ENCODE measurements at places on chromosomes 2 and 18. TPM values are rescaled to one million over a fixed set of nuclear protein-coding genes. Genes with fewer than 3 reads are reported as not detected.

DNA sequence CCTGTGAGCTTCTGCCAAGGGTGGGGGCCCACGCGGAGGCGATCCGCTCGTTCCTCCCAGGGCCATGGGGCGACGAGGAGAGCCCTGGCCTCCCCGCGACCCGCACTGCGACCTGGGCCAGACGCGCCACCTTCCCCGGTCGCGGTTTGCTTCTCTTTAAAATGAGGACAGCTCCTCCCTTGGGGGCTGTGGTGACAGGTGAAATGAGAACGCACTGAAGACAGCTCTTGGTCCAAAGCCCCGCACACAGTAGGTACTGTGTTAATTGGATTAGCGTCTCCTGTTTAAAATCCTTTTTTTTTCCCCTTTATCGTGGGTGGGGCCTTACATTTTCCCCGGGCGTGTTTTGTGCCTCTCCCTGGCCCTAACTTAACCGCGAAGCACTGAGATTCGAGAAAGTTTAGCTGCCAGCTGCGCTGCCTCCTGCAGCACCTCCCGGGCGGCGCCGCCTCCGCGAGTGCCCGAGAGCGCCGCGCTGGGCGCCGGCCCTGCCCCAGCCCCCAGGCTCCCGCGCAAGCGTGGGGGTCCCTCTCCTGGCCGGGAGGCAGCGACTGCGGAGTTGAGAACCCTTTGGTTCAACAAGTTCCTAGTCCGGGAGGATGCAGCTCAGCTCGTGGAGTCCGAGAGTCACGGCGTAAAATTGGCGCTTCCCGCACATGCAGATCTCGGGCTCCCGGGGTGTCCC lies 1.1 kb downstream of the HPCAL1 start:
- peaks cover 7% of the 10 kb centered on the region for H3K4me1 ChIP-seq
- H3K27ac ChIP-seq, result no peak overlapping the region
- H3K27me3 ChIP-seq, result no peaks in the 10 kb centered on the region
- DNase-seq, result no peak
- peak overlapping the region; percentile 79 for H3K4me3 ChIP-seq

Gene DSG1
- total RNA-seq, result 0.05 TPM

DNA sequence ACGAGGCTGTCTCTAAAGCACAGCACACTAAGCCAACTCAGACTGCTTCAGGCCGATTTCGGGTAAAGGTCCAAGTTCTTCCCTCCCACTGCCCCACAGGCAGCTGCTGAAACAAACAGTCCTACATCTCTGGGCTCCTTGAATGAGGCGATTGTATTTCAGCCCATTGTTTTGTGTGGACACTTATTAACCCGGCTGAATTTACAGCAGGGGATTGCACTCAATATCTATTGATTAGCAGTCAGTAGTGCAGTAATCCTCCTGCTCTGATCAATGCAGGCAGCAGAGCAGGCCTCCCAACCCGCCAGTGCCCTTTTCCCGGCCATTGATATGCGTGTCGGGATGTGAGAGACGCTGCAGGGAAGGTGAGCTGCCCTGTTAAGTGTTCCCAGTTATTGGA lies 330.1 kb downstream of the CMPK2 start:
- H3K36me3 ChIP-seq, result no peaks in the 10 kb centered on the region
- no peak overlapping the region for H3K4me3 ChIP-seq
- H3K4me1 ChIP-seq, result no peaks in the 10 kb centered on the region
- H3K27me3 ChIP-seq, result no peaks in the 10 kb centered on the region

DNA sequence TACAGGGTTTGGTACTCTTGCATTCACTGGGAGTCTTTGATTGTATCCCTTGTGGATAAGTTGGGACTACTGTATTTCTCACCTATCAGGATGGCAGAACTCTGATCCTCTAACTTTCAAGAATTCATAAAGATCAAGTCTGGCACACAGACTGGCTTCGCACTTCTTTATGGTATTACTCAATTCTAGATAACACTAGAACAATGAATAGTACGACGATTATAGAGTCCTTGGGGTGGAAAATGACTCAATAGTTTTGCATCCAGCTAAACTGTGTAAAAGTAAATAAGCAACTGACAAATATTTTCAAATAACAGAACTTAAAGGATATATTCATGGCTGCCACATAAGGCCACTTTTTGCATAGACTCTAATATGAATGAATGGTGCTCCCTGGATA lies 103.4 kb upstream of the MEX3C start:
- no peak overlapping the region for H3K4me3 ChIP-seq
- no peak for DNase-seq
- H3K36me3 ChIP-seq, result no peaks in the 10 kb centered on the region
- H3K27me3 ChIP-seq, result no peaks in the 10 kb centered on the region
